NCI-H187 (cell line): ENCODE measurements at places on chromosomes 3 and 15.

GRCh38 chr3:173135059-173135458 lies 6.0 kb downstream of the SPATA16 start:
- no peak for DNase-seq

GRCh38 chr3:111859061-111859973 lies at the start of gene PHLDB2:
Gene PHLDB2 (plus strand): TSS chr3:111859265. CDS start chr3:111884078, 24,813 bp downstream.
- no peak for DNase-seq

- DNase-seq, result no peak
These were observed 375.0 kb downstream of the MECOM start for GRCh38 chr3:169288553-169288952.

- DNase-seq, result no peak
These were observed 830.8 kb upstream of the CADM2 start for GRCh38 chr3:84128024-84128423.

- no peak for DNase-seq
These were observed 25.4 kb upstream of the SLC25A26 start for GRCh38 chr3:66195347-66195783.
